ENCODE measurements at places on chromosomes 12 and 14.

DNA sequence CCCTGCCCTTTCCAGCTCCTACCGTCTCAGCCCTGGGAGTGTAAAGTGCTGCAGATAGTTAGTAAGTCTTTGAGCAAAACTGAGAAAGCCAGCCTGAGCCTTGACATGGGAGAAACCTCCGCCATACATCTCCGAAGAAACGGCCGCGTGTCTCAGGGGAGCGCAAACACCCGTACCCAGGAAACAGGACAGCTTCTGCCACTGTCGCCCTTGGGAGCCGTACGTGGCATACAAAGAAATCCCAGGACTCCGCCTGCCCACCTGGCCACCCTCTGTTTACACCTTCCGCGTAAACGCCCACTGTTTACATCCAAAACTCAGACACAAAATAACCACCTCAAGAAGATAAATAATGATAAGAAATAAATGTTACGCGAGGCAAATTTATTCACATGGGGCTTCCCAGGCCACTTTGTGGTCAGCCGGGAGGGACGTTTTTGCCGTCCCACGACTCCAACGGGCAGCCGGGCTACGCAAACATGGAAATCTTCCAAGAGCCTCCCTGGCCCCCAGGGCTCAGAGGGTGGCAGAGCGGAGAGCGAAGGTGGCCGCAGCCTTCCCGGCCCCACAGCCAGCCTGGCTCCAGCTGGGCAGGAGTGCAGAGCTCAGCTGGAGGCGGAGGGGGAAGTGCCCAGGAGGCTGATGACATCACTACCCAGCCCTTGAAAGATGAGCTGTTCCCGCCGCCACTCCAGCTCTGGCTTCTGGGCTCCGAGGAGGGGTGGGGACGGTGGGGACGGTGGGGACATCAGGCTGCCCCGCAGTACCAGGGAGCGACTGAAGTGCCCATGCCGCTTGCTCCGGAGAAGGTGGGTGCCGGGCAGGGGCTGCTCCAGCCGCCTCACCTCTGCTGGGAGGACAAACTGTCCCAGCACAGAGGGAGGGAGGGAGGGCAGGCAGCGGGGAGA is at the start of gene BDKRB2:
Gene BDKRB2, plus strand, starts transcription at position 689 of the 908 bp plus-strand sequence. CDS start 32,269 bp downstream, outside the sequence.
- DNase-seq: no peak

DNA sequence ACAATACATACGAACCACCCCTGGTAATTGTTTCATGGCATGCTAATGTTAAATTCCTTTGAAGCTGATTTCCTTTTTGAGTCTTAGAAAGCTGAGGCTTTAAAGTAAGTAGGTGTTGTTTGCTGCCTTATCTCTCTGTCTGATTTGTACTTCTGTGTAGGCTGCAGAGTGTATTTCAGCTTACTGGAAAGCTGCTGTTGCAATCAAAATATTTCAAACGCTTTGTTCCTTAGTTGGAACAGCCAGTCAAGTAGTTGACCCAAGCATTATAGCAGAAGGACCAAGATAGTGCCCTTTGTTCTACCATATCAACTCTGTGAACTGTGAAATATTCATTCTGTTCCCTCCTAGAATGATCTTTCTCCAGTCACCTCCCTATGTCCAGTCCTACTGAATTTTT is 3.1 kb downstream of the PKP2 start:
- DNase-seq: no peak

DNA sequence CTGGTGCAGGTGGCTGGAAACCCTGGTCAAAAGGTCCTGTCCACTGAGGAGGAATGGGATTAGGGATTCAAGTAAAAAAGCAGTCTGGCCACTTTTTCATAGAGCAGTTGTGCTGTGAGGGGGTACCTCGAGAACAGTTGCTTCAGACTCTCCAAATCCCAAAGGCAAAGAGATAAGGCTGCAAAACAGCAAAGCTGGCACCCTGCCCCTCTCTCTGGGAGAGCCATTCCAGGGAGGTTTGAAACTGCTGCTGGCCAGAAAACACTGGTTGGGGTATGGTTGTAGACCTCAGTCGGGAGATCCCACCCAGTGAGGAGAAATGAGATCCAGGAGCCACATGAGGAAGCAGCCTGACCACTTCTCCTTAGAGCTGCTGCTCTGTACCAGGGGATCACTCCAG is 137.3 kb downstream of the CEP83 start:
- no peak for DNase-seq

DNA sequence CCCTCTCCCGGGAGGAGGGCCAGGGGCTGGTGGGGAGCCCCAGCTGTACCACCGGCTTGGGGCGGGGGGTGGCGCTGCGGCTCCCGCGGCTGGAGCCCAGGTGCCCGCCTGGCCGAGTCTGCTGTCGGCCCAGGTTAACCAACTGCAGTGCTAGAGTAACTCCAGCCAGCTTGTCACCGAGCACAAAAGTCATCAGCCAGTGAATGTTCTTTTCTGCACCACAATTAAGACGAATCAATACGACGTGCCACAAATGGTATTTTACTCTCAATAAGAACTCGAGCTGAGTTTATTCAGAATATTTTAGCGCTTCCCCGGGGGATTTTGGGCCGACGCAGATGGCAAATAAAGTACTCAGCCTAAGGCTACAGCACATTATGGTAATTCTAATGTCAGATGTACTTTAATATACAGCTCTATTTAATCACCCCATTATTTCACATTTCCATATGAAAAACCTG is 83.2 kb downstream of the BCL11B start:
- no peak for DNase-seq

GRCh38 chr14:68702135-68702534 is 90.7 kb downstream of the ZFP36L1 start:
- DNase-seq: no peak

GRCh38 chr12:56223571-56224101 is 506 bp upstream of the NABP2 start:
- DNase-seq: no peak

GRCh38 chr12:122031342-122032216 is 9.9 kb downstream of the BCL7A start:
- no peak for DNase-seq

DNA sequence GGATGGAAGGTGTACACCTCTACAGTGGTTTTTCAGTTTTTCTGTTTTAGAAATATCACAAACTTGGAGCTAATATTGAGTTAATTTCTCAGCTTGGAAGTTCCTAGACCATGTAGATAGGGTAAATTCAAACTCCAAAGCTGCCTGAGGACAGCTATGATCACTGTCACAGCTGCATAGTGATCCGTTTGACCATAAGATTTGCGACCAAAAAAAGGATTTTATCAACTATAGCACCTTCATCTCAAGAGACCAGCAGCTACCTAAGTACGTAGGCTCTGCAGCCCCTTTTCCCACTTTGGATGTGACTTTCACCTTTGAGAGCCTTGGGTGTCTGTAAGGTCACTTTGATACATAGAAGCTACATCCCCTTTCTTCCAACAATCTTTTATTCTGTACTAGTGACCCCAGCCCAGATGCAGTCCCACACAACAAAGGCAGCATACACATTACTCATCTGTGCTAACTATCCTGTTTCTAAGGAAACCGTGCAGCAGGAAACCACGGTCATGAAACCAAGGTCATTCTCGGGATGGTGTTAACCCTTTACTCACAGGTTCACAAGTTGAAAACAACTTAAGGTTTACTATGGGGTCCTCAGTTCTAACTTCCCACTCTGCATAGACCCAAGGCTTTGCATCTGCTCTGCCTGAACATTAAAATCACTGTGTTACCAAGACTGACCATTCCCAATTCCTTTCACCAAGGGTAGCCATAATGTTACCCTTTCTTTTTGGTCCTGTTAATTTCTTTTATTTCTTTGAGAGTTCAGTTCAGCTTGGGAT is 75.4 kb downstream of the IFT81 start:
- DNase-seq: no peak

DNA sequence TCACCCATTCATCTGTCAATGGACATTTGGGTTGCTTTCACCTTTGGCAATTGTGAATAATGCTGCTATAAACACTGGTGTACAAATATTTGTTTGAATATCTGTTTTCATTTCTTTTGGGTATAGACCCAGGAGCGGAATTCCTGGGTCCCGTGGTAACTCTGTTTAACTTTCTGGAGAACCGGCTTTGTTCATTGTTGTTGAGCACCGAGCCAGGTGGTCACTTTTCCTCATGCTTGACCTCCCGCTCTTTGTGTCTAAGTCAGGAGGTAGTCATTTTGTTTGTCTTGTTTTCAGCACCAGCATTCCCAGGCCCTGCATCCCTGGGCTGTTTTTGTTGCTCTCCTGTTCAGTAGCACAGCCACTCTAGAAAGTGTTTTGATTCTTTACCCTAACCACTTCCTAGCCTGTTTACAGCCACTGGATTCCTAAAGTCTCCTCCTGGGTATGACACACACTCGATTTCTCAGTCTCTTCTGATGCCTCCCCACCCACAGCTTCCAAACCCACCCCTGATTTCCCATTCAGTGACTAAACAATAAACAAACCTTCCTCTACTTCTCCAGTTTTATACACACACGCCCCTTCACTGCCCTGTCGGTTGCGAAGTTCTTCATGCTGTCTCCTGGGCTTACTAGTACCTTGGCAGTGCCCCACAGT is 37.9 kb downstream of the B4GALNT3 start:
- DNase-seq: no peak

DNA sequence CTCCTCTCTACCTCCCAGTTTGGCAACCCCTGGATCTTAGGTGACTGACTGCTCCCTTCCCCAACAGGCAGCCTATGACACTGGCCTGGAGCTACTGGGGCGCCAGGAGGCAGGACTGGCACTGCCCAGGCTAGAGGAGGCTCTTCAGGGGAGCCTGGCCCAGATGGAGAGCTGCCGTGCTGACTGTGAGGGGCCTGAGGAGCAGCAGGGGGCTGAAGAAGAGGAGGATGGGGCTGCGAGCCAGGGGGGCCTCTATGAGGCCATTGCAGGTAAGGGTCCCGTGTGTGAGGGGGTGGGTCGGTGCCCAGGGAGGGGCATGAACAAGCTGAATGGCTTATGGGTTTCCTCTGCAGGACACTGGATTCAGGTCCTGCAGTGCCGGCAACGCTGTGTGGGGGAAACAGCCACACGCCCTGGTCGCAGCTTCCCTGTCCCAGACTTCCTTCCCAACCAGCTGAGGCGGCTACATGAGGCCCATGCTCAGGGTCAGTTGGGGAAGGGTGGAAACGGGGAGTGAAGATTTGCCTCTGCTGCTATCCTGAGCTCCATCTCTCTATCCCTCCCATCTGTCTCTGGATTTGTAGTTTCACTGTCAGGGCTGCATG is 2.2 kb downstream of the P3H3 start:
- no peak for DNase-seq

DNA sequence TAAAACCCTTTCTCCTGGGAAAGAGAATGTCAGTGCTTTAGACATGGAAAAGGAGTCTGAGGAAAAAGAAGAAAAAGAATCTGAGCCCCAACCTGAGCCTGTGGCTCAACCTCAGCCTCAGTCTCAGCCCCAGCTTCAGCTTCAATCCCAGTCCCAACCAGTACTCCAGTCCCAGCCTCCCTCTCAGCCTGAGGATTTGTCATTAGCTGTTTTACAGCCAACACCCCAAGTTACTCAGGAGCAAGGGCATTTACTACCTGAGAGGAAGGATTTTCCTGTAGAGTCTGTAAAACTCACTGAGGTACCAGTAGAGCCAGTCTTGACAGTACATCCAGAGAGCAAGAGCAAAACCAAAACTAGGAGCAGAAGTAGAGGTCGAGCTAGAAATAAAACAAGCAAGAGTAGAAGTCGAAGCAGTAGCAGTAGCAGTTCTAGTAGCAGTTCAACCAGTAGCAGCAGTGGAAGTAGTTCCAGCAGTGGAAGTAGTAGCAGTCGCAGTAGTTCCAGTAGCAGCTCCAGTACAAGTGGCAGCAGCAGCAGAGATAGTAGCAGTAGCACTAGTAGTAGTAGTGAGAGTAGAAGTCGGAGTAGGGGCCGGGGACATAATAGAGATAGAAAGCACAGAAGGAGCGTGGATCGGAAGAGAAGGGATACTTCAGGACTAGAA is 6.1 kb downstream of the PNN start:
- no peak for DNase-seq
